ENCODE measurements at places on chromosomes 12 and 14. TPM values are rescaled to one million over a fixed set of nuclear protein-coding genes. Genes with fewer than 3 reads are reported as not detected.

GRCh38 chr12:94872971-94873733, 130.3 kb downstream of the NDUFA12 start:
- H3K4me3 ChIP-seq: no peak overlapping the region
- H3K4me1 ChIP-seq: peaks cover 5% of the 10 kb centered on the region
- no peaks in the 10 kb centered on the region for H3K36me3 ChIP-seq
- DNase-seq: no peak
- H3K27me3 ChIP-seq: peaks cover 25% of the 10 kb centered on the region

DNA sequence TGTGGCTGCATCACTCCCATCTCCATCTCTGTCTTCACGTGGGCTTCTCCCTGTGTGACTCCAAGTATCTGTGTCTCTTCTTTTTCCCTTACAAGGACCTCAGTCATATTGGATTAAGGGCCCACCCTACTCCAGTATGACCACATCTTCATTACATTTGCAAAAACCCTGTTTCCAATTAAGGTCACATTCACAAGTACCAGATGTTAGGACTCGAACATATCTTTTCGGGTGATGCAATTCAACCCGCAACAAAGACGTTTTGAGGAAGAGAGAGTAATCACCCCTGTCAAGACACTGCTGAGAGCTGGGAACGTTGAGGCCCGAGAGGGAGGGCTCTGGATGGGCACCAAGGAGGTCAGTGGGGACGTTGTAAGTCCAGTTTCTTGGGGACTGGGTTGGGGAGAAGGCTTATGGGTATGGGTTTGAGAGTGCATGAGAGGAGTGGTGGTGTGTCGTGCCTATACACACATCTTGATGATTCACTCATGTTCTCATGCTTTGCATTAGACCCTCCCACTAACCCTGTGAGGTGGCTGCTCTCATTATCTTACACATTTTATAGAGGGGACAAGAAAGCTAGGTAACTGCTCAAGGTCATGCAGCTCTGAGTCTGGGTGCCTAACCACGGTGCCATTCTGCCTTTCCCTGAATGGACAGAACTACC, 12.1 kb upstream of the IFI27 start:
- H3K27me3 ChIP-seq: no peaks in the 10 kb centered on the region
- DNase-seq: no peak
- H3K36me3 ChIP-seq: no peaks in the 10 kb centered on the region
- no peak overlapping the region for H3K27ac ChIP-seq

DNA sequence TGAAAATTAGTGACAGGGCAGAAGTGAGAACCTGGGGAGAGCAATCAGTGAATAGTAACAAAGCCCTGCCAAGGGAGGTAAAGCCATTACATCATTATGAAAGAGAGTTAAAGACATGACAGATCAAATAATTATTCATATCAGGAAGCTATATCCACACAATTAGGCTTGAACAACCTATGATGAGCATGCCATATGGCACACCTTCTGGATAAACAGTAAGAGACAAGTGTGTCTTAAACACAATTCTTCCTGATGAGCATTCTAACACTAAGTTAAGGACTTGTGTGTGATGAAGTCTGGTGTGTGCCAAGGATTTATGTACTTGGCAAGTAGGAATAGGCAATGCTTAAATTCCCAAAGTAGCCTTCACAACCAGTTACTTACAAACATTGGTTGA, 76.1 kb downstream of the GALNT4 start:
- no peaks in the 10 kb centered on the region for H3K27me3 ChIP-seq
- peaks cover 8% of the 10 kb centered on the region for H3K36me3 ChIP-seq
- H3K4me1 ChIP-seq: no peaks in the 10 kb centered on the region

- peak overlapping the region; percentile 89 for H3K27ac ChIP-seq
- peak; percentile 46 for DNase-seq
- H3K27me3 ChIP-seq: no peaks in the 10 kb centered on the region
- H3K4me3 ChIP-seq: peak overlapping the region; percentile 62
- peaks cover 3% of the 10 kb centered on the region for H3K36me3 ChIP-seq
These were observed 41.6 kb downstream of the CHST11 start for GRCh38 chr12:104498211-104498801.

GRCh38 chr12:104457746-104458693, 1.3 kb downstream of the CHST11 start:
- no peaks in the 10 kb centered on the region for H3K36me3 ChIP-seq
- peaks cover 54% of the 10 kb centered on the region for H3K4me1 ChIP-seq
- no peaks in the 10 kb centered on the region for H3K27me3 ChIP-seq

GRCh38 chr12:8780389-8780788, 42.0 kb upstream of the A2ML1 start:
- no peak overlapping the region for H3K27ac ChIP-seq
- no peak overlapping the region for H3K4me3 ChIP-seq
- H3K4me1 ChIP-seq: no peaks in the 10 kb centered on the region
- no peak for DNase-seq

DNA sequence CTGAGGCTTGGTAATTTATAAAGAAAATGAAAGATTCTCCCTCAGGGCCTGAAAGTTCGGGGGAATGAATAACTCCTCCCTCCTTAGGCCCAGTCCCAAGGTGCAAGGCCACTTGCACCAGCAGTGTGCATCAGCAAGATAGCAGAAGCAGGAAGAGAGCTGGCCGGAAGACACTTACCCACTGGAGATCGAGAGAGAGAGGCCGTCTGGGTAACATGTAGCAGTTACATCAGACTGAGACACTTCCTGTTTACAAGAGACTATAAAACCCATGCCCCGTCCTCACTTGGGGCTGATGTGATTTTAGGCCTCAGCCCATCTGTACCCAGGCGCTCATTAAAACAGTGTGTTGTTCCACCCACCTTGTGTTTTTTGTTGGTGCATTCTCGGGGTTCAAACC, 85.2 kb downstream of the TMTC3 start:
- no peak overlapping the region for H3K27ac ChIP-seq
- H3K27me3 ChIP-seq: no peaks in the 10 kb centered on the region
- no peaks in the 10 kb centered on the region for H3K4me1 ChIP-seq
- no peaks in the 10 kb centered on the region for H3K36me3 ChIP-seq
- no peak overlapping the region for H3K4me3 ChIP-seq

DNA sequence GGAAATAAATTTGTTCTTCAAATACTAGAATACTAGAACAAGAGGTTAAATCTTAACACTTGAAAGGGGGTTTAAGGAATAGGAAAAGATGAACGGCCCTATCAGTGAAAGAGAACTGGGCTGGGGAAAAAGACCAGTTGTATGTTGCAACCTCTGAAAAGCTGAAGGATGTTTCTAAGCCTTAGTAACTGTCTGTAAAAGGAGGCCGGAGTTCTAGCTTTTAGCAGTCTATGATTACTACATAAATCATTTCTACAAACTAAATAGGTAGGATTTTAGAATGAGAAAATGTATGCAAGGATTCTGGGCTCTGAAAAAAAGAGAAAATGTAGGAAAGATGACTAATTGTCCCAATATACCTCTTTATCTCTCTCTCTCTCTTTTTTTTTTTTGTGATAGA, 4.9 kb downstream of the CERS5 start:
- no peaks in the 10 kb centered on the region for H3K27me3 ChIP-seq
- DNase-seq: no peak
- no peak overlapping the region for H3K27ac ChIP-seq
- H3K36me3 ChIP-seq: peaks cover 5% of the 10 kb centered on the region
- no peak overlapping the region for H3K4me3 ChIP-seq

DNA sequence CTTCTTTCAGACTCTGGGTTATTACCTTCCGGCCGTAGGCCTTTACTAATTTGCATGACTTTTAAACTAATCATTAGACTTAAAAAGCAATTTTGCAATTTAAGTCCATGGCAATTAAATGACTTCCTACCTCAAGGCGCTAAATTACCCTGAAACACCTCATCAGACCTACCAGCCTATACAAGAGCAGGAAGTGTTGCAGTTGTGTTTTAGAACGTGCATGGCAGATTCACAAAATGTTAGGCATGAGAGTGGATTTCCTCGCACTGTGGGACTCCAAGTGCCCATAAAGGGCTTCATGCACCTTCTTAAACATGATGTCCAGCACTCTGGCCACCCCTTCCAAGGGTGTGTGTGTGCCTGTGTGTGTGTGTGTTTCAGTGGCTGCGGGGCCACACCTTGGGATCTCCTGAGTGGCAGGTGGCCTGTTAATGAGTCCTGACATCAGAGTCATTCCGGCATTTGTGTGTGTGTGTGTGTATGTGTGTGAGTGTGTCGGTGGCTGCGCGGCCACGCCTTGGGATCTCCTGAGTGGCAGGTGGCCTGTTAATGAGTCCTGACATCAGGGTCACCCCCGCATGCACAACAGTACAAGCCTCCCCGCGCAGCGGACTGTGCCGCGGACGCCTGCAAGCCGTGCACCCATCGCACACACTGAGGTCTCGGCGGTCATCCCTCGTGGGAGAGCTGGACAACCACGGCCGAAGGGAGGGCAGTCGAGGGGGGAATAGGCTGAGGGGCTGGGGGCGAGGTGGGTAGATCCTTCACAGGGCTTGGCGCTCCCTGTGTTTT, 900 bp downstream of the C2CD5 start:
- H3K36me3 ChIP-seq: peaks cover 12% of the 10 kb centered on the region
- H3K4me3 ChIP-seq: peak overlapping the region; percentile 83
- peak overlapping the region; percentile 90 for H3K27ac ChIP-seq
- H3K4me1 ChIP-seq: peaks cover 39% of the 10 kb centered on the region
- no peaks in the 10 kb centered on the region for H3K27me3 ChIP-seq

DNA sequence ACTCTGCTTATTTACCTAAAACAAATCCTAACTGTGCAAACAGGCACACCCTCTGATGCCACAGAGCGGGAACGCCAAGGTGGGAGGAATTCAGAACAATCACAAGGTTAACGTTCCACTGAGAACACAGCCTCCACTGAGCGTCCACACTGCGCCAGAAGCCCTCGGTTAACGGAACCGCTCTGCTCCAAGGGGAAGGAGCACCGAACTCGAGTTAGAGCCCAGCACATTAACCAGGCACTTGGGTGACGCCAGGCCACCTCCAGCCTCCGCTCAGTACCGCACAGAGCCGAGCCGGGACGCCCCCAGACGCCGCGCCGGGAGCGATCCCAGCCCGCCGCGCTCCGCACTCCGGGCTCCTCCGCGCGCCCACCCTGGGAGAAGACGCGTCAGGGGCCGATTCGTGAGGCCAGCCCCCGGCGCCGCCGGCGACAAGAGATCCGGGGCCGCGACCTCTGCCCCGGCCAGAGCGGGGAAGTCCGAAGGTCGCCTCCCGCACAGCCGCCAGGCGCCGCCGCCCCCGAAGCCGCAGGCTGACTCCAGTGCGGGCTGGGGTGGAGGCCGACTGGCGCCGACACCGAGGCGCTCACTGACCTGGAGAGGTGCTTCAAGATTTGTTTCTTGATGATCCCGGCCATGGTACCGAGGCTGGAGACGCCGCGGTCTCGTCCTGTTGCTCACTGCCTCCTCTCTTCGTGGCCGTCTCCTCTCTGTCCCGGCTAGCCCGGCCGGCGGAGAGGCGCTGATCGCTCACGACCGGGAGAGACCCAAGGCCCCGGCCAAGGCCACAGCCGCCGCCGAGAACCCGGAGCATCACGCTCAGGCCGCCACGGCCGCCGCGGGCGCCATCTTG, 450 bp downstream of the BLTP3B start:
- H3K4me1 ChIP-seq: peaks cover 24% of the 10 kb centered on the region
- no peaks in the 10 kb centered on the region for H3K27me3 ChIP-seq
- H3K4me3 ChIP-seq: peak overlapping the region; percentile 82
- H3K27ac ChIP-seq: peak overlapping the region; percentile 85
- peak; percentile 42 for DNase-seq

DNA sequence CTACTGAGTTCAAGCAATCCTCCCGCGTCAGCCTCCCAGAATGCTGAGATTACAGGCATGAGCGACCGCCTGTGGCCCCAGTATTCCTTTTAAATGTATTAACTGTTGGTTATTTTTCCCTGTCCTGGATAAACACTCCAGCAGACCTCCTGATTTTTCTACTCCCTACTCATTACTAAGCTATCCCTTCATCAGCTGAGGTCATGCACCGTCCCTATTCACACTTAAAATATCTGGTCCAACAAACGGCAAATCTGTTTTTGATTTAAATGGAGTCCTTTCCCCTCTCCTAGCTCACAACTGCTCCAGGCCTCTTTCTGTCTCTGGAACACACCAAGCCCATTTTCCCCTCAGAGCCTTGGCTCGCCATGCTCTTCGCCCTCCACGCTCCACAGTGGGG, 1003.3 kb upstream of the TMEM132C start:
- no peaks in the 10 kb centered on the region for H3K4me1 ChIP-seq
- H3K27me3 ChIP-seq: no peaks in the 10 kb centered on the region
- H3K36me3 ChIP-seq: no peaks in the 10 kb centered on the region
- DNase-seq: no peak

The DIO2 gene
- total RNA-seq: not detected

The NEUROD4 gene
- not detected for total RNA-seq

The P2RX7 gene
- 23.5 TPM for total RNA-seq

Data from CD4-positive, CD25-positive, alpha-beta regulatory T cell (primary cell).